ENCODE measurements at places on chromosomes 7 and 10.

- no peak for DNase-seq
Measured at GRCh38 chr7:82549616-82550285, 106.2 kb upstream of the CACNA2D1 start.

GRCh38 chr10:14327527-14327926 is 3.2 kb downstream of the FRMD4A start:
- no peak for DNase-seq

DNA sequence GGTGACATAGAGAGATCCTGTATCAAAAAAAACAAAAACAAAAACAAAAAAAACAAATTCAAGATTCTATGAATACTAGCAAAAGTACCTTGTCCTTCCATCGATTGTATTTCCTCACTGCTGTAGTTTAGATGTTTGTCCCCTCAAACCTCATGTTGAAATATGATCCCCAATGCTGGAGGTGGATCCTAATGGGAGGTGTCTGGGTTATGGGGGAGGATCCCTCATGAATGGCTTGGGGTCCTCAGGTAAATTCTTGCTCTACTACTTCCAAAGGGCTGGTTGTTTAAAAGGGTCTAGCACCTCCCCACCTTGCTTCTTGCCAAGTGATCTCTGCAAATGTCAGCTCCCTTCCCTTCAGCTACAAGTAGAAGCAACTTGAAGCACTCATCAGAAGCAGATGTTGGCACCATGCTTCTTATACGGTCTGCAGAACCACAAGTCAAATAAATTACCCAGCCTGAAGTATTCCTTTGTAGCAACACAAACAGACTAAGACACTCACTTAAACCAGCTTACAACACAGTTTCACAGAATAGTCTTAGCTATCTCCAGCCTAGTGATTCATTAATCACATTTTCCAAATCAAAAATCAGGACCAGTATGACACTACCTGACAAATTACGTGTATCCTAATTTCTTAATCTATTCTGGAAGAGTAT is 20.7 kb downstream of the ABI1 start:
- no peak for DNase-seq

DNA sequence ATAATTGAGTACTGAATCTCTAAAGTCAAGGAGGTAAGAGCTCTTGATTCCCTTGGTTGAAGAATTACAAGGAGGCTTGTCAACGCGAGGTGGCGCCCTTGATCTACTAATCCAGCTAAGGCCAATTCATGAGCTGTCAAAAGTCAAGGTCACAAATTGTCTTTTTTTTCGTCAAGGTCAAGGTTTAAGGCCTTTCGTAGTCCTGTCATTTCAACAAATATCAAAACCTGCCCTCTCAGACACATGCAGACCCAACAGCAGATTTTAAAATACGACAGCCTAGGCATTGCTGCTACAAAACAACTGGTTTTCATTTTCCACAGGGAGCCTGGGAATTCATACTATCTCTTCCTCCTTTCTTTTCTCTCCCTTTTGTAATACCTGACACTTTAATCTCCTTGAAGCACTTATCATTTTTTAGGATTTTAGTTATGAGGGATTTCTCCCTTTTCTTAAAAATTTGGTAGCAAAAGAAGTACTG is 3.6 kb downstream of the HOXA13 start:
- DNase-seq = peak; percentile 67

GRCh38 chr10:88234297-88234696 is 348.8 kb downstream of the RNLS start:
- DNase-seq = no peak

- DNase-seq = no peak
Measured at GRCh38 chr7:26592011-26592410, 272.4 kb downstream of the SKAP2 start.

DNA sequence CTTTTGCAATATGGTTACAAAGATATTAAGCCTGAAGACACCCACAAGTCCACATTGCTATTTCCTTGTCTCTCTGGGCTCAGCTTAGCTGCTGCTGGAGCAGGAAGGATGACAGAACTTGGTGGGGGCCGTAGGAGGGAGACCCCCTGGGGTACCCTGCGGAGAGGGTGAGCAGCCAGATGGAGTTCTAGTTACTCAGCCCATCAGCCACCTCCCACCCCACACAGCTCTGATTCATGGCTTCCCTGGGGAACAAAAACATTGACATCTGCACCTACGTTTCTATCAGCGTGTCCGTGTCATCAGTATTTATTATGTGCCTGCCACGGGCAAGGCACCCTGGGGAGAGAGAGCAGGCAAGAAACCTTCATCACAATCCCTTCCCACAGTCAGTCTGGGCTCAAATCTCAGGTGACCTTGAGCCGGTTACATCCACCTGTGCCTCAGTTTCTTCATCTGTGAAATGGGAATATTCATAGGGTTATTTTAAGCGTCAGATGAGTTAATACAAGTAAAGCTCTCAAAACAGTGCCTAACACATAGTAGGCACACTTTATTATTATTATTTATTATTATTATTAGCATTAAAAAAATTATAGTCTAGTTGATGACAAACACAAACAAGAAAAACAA is 131.5 kb downstream of the C10orf105 start:
- DNase-seq = no peak

DNA sequence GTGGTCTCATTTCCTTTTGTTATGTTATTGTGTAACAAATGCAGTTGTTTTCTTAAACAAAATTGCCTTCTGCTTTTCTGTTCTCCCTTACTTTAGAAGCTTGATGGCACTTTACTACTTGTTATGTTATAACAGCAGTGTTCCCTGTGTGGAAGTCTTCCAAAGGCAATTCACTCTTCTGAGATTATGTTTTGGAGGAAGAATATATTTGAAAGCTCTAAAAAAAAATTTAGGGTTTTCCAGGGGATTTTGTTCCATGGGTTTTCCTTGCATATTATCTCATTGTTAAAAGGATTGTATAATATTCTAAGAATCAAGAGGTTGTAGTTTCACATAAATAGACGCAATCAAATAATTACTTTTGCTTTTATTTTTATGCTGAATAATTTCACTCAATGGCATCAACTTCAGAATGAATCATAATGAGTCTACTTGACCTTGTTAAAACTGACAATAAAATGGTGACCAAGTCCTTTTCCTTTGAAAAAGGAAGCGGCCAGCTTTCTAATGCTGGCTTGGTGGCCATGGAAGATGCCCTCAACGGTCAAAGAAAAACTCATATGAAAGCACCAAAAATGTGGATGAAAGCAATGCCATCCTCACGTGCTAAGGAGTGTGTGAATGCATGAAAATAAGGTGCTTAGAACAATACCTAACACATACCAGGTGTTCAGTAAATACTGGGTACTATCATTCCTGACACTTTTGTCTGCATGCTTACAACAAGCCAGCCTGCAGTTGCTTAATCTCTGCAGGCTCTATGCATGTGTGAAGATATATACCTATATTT is 92.4 kb upstream of the KLF6 start:
- no peak for DNase-seq

DNA sequence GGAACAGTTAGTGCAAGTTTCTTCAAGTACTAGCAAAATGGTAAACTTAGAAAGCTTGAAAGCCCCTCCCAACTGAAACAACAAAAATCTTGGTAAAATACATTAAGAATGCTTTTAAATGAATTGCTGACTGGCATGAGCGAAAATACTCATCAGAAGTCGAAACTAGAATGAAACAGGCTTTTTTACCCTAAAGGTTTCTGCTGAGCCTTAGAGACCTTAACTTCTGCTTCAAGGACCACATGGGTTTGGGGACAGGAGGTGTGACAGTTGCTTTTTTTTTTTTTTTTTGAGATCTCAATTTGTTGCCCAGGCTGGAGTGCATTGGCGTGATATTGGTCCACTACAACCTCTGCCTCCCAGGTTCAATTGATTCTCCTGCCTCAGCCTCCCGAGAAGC is 100.3 kb downstream of the MTPAP start:
- no peak for DNase-seq

DNA sequence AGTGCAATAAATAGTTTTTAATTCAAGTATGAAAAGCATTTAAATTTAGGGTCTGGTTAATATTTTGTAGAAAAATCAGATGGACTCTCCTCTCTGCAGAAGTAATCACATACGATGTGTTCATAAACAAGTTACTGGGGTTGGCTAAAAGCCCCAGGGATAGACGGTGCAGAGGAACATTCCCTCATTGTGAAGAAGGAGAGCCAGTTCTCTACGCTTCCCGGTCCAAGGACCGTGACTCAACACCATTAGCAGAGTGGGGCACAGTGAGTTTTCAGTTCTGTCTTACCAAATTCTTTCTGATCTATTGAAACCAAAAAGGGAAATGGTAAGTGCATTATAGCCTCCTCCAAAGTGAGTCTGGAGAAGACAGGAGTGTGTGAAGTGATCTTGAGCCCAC is 327.8 kb downstream of the WDR37 start:
- DNase-seq = no peak

DNA sequence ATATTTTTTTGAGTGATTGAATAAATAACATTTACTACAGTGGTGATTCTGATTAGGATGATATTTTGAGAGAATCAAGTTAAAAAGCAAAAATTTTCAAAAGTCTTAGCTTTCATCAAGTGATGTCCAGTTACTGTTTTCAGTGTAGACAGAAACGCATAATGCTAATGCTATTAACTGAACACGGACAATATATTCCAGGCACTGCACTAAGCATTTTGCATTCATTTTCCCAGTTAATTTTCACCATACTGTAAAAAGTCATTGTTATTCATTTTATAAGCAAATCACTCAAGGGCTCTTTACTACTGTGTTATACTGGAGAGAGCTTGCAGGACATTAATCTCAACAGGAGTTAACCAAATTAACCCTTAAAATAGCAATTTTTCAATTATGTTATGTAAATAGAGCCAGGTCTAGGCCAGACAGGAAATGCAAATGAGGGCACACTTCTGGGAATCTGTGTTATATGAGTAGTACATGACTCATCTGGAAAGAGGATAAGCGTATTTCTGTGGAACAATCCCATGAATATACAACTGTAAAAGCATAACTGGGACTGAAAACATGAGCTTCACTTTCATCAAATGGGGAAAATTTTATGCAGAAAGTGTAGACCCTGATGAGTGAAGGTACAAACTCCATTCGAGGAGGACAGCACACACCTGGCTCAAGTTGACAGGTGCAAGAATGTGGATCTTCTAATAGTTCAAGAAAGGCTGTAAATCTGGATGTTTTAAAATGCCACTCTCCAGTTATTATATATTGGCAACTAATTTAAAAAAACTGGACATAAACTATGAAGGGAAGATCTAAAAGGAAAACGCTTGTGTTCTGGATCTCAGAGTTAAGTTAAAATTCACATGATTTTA is 75.4 kb downstream of the ANK3 start:
- DNase-seq = no peak

DNA sequence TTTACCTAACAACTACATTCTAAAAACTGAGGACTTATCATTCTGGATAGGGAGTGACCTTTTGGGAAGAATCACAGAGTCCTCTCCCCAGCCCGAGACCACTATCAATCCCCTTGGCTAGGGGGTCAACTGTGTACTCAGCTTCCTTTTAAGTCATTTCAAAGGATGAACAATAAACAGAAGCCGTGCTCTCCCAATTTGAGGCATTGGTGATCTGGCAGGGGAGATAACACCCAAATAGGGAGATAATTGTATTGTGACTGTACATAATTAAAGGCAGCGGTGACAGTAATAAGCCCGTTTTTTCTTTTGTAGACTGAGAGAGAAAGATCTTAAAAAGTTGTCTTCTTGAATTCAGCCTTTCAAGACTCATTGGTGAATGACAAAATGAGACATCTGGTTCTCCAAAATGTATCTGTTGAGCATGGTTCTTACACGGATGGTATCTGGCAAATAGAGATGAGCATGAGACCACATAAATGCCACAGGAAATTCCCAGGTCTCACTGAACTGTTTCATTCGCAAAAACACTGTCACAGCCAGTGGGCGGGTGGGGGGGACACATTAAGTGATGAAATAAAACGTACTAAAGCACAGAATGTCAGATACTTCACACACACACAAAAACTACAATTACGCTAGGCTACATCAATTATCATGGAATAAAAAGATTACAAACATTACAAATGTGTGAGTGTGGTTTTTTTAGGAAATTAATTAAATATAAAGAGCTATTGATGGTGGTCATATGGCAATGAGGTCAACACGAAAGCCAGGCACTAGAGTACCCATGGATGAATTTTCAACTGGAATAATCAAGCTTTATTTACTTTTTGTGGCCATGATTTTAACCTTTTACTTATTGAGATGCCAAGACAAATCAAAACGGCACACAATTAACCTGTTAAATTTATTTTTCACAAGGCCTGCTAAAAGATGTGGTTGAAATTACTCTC is 108.4 kb downstream of the HIPK2 start:
- no peak for DNase-seq

DNA sequence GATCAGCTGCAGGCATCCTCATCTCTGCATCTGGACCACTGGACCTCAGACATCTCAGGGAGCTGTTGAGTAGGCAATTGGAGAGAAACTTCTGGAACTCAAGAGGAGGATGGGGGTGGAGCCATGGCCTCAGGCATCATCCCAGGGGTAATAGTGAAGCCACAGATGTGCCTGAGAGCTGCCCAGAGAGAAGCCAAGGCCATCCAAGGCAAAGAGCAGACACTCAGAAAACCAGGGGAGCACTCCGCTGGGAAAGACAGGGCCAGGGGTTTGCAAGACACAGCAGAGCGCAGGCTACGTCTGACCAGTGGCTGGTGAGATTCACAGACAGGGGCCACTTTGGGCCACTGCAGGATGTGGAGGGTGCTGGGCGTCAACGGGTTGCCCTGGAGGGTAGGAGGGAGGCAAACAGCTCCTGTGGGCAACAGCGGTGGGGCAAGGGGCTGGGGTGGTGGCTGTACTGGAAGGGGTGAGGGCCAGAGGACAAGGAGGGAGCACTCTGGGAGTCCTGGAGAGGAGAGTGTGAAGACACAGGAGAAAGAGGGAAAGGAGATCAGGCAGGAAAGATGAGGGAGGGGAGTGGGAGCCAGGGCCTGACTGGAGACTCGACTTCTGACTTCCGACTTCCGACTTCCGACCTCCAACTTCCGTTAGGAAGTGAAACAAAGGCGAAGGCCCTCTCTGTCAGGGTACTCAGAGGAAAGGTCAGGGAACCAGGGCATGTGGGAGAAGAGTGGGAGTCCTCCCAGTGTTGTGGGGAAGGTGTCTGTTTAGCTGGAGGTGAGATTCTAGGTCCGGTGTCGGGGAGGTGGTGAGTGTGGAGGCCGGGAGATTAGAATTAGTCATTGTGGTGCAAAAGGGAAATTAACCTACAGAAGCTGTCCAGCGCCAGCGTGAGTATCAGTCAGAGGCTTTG is 69.7 kb upstream of the ANTXRL start:
- no peak for DNase-seq

DNA sequence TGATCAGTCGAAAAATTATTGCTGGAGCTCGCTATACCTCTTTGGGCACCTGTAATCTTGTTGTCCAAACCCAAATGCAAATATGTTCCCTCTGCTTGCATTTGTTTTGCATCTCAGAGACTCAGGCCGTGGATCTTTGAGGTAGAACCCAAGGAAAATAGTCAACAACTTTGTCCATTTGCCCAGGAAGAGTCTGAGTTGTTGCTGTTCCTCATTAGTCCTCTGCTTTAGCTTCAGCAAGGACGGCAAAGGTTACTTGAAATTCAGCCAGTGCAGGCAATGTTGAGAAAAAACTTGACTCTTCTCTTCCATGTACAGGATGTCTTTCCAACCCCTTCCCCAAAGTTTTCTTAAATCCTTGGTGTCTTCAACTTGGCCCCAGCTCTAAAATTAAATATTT is 45.8 kb downstream of the PDK4 start:
- DNase-seq = no peak

Measured in neuronal stem cell (in vitro differentiated cells).